ENCODE measurements at places on chromosomes 1 and 21. TPM values are rescaled to one million over a fixed set of nuclear protein-coding genes. Genes with fewer than 3 reads are reported as not detected.

- no peaks in the 10 kb centered on the region for H3K36me3 ChIP-seq
- H3K4me3 ChIP-seq = no peak overlapping the region
- no peaks in the 10 kb centered on the region for H3K4me1 ChIP-seq
- DNase-seq = no peak
Measured at GRCh38 chr21:27083144-27083543, 116.3 kb upstream of the ADAMTS5 start.

DNA sequence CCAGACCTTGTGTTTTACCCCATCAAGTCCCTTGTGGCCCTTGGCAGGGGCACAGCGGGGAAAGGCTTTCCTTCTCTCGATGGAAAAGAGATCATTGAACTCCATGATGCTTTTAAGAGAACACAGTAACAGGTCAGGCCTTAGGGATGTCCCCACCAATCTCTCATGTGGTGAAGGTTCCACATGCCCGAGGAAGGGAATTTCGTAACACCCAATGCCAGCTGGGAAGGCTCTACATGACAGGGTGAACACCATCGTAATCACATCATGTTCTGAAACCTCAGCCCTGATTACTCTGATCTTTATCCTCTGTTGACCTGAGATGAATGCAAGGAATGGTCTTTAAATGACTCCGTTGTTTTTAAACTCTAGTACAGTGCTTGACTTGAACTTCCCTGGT, 105.5 kb upstream of the SPAG17 start:
- peak overlapping the region; percentile 82 for H3K27ac ChIP-seq
- peaks cover 24% of the 10 kb centered on the region for H3K4me1 ChIP-seq
- peak; percentile 64 for DNase-seq
- no peaks in the 10 kb centered on the region for H3K27me3 ChIP-seq

DNA sequence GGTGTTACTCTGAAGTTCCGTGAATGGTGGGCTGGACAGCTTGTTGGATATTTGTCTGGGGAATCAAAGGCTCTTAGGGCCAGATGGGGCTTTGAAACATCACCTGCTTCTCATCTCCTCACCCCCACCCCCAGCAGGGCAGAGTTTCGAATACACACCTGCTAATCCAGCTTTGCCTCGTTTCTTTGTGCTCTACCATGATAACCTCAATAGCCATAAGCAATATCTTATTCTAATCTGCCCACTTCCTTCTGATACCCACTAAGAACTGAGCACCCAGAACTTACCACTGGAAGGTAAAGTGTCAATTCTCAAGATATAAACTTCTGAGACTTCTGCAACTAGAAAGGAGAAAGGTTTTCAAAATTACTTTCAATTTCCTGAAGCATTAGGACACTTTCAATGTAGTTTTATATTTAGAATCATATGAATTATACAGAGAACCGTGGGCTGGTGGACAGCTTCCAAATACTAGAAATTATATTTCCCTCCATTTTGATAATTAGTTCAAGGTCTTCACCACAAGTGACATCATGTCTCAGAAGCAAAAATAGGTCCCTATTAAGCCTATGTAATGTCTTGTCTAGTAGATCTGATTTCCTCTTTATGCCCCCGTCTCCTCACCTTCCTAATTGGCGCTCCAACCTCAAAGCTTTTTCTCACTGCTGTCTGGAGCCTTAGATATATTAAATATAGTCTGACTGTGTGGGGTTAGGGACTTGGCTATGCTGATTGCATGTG, 64.4 kb upstream of the NEK2 start:
- no peaks in the 10 kb centered on the region for H3K36me3 ChIP-seq
- DNase-seq = no peak
- no peaks in the 10 kb centered on the region for H3K27me3 ChIP-seq
- H3K4me1 ChIP-seq = no peaks in the 10 kb centered on the region

DNA sequence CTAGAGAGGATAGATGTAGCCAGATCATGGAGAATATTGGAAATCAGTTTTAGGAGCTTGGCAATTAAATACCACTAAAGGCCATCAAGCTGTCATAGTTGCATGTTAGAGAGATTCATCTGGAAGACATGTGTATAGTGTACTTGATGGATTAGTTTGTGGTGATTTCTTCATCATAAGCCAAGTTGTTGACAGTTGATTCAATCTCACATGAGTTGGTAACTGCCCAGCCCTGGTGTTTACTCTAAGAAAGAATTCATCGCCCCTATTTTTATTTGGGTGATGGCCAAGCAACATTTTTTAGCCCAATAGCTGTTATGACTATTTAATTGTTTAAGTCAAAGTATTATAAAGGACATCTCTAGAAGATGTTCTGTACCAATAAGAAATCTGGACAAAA, 737.6 kb downstream of the PLA2G4A start:
- H3K4me1 ChIP-seq = no peaks in the 10 kb centered on the region
- H3K36me3 ChIP-seq = no peaks in the 10 kb centered on the region
- H3K27ac ChIP-seq = no peak overlapping the region
- H3K4me3 ChIP-seq = no peak overlapping the region
- H3K27me3 ChIP-seq = no peaks in the 10 kb centered on the region

GRCh38 chr1:116785006-116785405, 30.8 kb downstream of the CD2 start:
- H3K36me3 ChIP-seq = no peaks in the 10 kb centered on the region
- no peak overlapping the region for H3K4me3 ChIP-seq
- no peaks in the 10 kb centered on the region for H3K27me3 ChIP-seq
- no peak for DNase-seq

DNA sequence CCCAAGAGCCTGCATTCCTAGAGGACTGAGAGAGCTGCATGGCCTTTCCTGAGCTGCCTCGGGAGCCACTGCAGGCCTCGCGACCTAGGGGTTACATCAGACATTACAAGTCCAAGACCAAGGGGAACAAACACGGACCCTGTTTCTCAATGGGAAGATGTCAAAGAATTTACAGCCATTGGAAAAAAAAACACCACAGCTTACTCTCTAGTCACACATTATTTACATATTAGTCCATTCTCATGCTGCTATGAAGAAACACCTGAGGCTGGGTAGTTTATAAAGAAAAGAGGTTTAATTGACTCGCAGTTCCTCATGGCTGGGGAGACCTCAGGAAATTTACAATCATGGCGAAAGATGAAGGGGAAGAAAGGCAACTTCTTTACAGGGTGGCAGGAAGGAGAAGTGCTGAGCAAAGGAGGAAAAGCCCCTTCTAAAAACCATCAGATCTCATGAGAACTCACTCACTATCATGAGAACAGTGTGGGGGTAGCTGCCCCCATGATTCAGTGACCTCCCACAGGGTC, 8.4 kb upstream of the PRMT2 start:
- H3K4me1 ChIP-seq = peaks cover 11% of the 10 kb centered on the region
- DNase-seq = no peak

DNA sequence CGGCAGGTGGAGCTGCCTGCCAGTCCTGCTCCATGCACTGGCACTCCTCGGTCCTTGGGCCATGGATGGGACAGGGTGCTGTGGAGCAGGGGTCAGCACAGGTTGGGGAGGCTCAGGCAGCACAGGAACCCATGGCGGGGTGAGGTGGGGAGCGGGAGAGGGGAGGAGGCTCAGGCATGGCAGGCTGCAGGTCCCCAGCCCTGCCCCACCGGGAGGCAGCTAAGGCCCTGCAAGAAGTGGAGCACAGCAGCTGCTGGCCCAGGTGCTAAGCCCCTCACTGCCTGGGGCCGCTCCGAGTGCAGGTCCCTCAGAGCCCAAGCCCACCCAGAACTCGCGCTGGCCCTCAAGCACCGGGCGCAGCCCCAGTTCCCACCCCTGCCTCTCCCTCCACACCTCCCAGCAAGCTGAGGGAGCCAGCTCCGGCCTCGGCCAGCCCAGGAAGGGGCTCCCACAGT, 691 bp upstream of the GBP5 start:
- H3K36me3 ChIP-seq = no peaks in the 10 kb centered on the region
- no peaks in the 10 kb centered on the region for H3K4me1 ChIP-seq
- H3K4me3 ChIP-seq = no peak overlapping the region
- no peaks in the 10 kb centered on the region for H3K27me3 ChIP-seq
- no peak for DNase-seq
- no peak overlapping the region for H3K27ac ChIP-seq

DNA sequence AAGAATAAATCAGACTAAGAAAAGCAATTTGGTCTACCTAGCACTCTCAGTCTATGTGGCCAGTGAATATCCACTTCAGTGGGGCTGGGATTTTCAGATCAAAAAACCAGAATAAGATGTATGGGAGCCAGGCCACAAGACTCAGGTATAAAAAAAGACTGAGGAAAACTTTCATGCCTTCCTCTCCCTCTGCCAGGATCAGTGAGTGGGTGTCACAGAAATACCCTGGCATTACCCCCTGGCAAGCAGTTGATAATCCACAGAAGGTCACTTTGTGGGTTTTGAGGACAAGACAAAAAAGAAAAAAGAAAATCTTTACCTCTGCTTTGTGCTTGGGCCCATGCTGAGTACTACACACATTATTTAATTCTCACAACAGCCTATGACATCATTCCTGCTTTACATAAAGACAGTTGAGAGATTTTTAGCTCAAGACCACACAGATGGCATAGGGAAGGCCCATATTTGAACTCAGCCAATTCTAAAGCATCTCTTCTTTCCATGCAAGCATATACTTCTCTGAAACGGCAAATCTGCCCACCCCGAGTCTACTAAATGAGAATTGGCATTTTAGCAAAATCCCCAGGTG, 57.6 kb downstream of the DESI2 start:
- no peaks in the 10 kb centered on the region for H3K4me1 ChIP-seq
- peaks cover 6% of the 10 kb centered on the region for H3K36me3 ChIP-seq
- H3K27me3 ChIP-seq = no peaks in the 10 kb centered on the region
- no peak overlapping the region for H3K27ac ChIP-seq
- H3K4me3 ChIP-seq = no peak overlapping the region

DNA sequence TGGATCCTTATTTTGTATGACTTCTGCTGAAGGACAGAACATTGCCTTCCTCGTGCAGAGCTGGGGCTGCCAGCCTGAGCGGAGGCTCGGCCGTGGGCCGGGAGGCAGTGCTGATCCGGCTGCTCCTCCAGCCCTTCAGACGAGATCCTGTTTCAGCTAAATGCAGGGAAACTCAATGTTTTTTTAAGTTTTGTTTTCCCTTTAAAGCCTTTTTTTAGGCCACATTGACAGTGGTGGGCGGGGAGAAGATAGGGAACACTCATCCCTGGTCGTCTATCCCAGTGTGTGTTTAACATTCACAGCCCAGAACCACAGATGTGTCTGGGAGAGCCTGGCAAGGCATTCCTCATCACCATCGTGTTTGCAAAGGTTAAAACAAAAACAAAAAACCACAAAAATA, 27.5 kb upstream of the KDM4A start:
- H3K4me3 ChIP-seq = no peak overlapping the region
- no peaks in the 10 kb centered on the region for H3K4me1 ChIP-seq
- no peak for DNase-seq

DNA sequence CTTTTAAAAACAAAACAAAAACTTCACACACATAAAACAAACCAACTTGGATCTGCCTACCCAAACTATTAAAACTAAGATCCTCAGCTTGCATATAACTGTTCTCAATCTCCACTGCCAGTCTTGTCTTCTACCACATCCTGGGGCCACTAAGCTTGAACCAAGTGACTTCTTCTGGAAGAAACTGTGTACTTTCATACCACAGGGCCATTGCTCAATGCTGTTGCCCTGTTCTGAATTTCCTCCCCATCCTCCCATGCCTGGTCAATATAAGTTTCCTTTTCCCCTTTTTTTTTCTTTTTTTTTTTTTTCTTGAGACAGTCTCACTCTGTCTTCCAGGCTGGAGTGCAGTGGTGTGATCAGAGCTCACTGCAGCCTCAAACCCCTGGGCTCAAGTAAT, 109.9 kb downstream of the KIAA0319L start:
- H3K4me1 ChIP-seq = peaks cover 10% of the 10 kb centered on the region
- no peak for DNase-seq
- H3K36me3 ChIP-seq = peaks cover 81% of the 10 kb centered on the region
- no peaks in the 10 kb centered on the region for H3K27me3 ChIP-seq

DNA sequence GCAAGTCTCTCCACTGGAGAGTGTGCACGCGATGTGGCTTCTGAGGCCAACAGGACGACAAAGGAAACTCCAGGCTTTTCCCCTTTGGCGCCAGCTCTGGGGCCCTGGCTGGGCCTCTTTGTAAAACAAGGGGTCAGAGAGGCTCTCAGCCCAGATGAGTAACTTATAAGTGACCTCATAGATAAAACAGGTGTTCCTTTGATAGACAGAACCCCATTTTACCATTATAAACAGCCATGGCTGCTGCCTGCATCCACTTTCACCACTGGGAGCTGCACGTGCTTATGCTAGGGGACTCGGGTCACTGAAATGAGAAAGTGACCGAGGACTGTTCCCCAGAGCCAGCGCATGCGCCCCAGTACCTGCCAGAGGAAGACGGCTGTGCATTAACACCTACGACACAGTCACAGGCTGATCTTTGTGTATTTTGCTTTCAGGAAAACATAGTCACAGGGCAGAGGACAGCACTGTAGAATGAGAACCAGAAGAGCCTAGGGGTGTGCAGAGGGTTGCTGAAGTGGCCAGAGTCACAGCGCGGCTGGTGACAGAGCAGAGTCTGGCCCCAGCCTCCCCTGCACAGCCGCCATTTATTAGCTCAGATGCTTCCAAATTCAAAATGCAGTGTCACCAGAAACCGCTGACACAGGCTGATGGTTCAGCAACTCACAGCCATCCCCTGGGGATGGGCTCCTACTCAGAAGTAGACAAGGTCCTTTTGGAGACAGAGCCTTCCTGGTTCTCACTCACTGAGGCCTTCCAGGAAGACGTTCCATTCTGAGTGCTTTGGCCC, 12.7 kb downstream of the RNF207 start:
- H3K36me3 ChIP-seq = peaks cover 42% of the 10 kb centered on the region
- no peak for DNase-seq
- H3K27me3 ChIP-seq = no peaks in the 10 kb centered on the region
- no peak overlapping the region for H3K4me3 ChIP-seq

DNA sequence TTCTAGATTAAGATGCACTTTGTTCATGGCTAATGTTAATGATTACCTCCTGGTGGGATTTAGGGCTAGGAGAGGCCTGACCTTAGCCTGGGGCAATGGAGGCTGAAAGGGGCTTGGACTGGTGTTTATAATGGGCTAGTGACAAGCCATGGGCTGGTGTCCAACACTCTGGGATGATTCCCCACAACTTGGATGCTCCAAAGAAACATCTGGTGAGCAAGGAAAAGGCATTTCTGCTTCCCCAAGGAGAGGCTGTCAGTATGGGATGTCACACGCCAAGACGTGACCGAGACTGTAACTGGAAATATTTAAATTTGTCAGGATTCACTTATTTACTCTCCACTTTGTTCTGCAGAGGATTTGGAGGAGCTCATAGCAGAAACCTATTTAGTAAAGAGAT, 45.2 kb downstream of the PTPRU start:
- H3K27me3 ChIP-seq = no peaks in the 10 kb centered on the region
- H3K4me3 ChIP-seq = no peak overlapping the region
- peak; percentile 79 for DNase-seq
- peaks cover 10% of the 10 kb centered on the region for H3K36me3 ChIP-seq

GRCh38 chr1:180515857-180516388, 13.5 kb upstream of the ACBD6 start:
- no peak overlapping the region for H3K27ac ChIP-seq
- H3K4me3 ChIP-seq = no peak overlapping the region
- no peaks in the 10 kb centered on the region for H3K27me3 ChIP-seq
- DNase-seq = peak; percentile 83
- no peaks in the 10 kb centered on the region for H3K4me1 ChIP-seq

GRCh38 chr1:184965944-184966860, 8.1 kb downstream of the NIBAN1 start:
- peaks cover 2% of the 10 kb centered on the region for H3K36me3 ChIP-seq
- no peaks in the 10 kb centered on the region for H3K27me3 ChIP-seq
- H3K4me1 ChIP-seq = no peaks in the 10 kb centered on the region
- peak; percentile 63 for DNase-seq
- H3K4me3 ChIP-seq = no peak overlapping the region

Gene GBP6
- total RNA-seq = 0.04 TPM

Gene KCNQ4
- total RNA-seq = 6.3 TPM

Gene KIF26B
- total RNA-seq = 0.89 TPM

Gene S100A7
- total RNA-seq = not detected

Gene PAQR6
- total RNA-seq = 1.2 TPM

Gene CD1D
- 1.6 TPM for total RNA-seq

Gene GBP3
- 2.3 TPM for total RNA-seq

Gene SIK1
- 2.7 TPM for total RNA-seq

Gene PPP1R8
- 33.6 TPM for total RNA-seq

All from muscle of leg (tissue), 16 donors.